ENCODE measurements at places on chromosomes 7 and 10. TPM values are rescaled to one million over a fixed set of nuclear protein-coding genes. Genes with fewer than 3 reads are reported as not detected.

Gene HABP2
- total RNA-seq, result not detected

Gene PHKG1
- 3.2 TPM for total RNA-seq

- DNase-seq, result no peak
- H3K4me3 ChIP-seq, result no peak overlapping the region
- no peak overlapping the region for H3K27ac ChIP-seq
- no peaks in the 10 kb centered on the region for H3K4me1 ChIP-seq
Measured at GRCh38 chr10:31099664-31100063, 68.0 kb upstream of the ZNF438 start.

- no peak for DNase-seq
- H3K4me1 ChIP-seq, result no peaks in the 10 kb centered on the region
- no peaks in the 10 kb centered on the region for H3K27me3 ChIP-seq
- H3K27ac ChIP-seq, result no peak overlapping the region
- no peak overlapping the region for H3K4me3 ChIP-seq
Measured at GRCh38 chr7:94998266-94999068, 91.1 kb downstream of the PPP1R9A start.

- no peaks in the 10 kb centered on the region for H3K36me3 ChIP-seq
- H3K27me3 ChIP-seq, result no peaks in the 10 kb centered on the region
- DNase-seq, result no peak
- no peak overlapping the region for H3K27ac ChIP-seq
- no peaks in the 10 kb centered on the region for H3K4me1 ChIP-seq
Measured at GRCh38 chr7:97480772-97481390, 251.0 kb upstream of the TAC1 start.
